ENCODE measurements at places on chromosomes 4 and X.

DNA sequence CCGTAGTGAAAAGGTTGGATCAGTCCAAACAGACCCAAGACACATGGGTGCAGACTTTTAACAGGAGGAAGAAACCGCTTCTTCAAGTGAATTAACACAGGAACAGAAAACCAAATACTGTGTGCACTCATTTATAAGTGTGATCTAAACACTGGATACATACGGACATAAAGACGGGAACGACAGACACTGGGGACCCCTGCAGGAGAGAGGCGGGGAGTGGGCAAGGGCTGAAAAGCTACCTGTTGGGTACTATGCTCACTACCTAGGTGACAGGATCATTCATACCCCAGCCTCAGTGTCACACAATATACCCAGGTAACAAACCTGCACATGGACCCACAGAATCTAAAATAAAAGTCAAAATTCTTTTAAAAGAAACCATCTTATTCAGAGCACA, 326.0 kb upstream of the NOCT start:
- DNase-seq: no peak

DNA sequence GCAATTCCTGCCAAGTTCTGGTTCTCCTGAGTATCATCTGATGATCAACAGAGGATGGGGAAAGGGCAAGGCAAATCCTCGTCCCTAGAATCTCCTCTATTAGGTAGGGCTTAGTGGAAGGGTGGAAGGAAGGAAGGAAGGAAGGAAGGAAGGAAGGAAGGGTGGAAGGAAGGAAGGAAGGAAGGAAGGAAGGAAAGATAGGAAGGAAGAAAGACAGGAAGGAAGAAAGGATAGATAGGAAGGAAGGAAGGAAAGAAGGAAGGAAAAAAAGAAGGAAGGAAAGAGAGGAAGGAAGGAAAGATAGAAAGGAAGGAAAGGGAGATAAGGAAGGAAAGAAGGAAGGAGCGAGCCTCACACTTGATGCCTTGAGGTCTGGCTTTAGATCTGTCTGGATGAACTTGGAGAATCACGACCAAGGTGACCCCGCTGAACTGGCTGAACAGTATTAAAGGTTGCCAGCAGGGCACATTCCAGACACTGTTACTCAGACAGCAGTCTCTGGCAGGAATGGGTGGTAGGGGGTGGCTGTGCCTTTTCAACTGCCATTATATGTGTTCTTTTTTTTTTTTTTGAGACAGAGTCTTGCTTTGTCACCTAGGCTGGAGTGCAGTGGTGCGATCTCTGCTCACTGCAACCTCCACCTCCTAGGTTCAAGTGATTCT, 57.1 kb downstream of the MAP7D2 start:
- DNase-seq: no peak

DNA sequence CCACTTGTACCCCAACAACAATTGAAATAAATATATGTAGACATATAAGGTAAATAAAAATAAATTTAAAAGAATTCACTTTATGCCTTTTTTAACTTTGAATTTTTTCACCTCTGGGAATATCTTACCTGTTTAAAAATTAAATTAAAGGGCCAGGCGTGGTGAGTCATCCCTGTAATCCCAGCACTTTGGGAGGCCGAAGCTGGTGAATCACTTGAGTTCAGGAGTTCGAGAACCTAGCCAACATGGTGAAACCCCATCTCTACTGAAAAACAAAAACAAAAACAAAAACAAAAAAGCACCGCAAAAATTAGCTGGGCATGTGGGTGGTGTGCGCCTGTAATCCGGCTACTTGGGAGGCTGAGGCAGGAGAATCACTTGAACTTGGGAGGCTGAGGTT, 164.8 kb downstream of the AASDH start:
- no peak for DNase-seq

GRCh38 chr4:47154816-47155370, 123.5 kb downstream of the GABRB1 start:
- DNase-seq: peak; percentile 49

DNA sequence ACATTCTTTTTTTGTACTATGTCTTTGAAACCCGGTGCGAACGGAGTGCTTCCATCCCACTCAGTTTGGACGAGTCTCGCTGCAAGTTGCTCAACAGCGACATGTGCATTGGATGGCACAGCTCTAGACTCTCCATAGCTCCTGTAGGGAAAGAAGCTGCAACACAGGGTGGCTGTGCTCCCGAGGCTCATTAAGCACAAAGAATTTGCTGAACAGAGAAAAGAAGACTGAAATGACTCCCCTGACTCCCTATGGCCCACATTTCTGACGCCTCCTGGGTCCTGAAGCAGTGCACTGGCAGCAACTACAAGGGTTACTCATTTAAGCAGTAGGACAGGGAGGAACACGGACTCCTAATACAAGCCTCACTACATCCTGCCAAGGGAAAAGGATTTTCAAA, 127.4 kb downstream of the SH3RF1 start:
- DNase-seq: peak; percentile 64

Data from Ammon's horn (tissue), 1 donor.